ENCODE measurements at places on chromosomes 1 and 21. TPM values are rescaled to one million over a fixed set of nuclear protein-coding genes. Genes with fewer than 3 reads are reported as not detected.
A peak's percentile ranks its signal among the peaks of the same experiment; 100 is the strongest.

Gene ANKRD65
- total RNA-seq = 0.17 TPM

Gene LYPD8
- total RNA-seq = not detected

Gene VANGL2
- 0.28 TPM for total RNA-seq

Gene CACNA1S
- not detected for total RNA-seq

Gene COL8A2
- total RNA-seq = 0.07 TPM

- DNase-seq = no peak
Observed at GRCh38 chr1:42680921-42681683, 1.1 kb upstream of the YBX1 start.

GRCh38 chr1:9073143-9073542 is 3.7 kb upstream of the SLC2A5 start:
- DNase-seq = no peak

DNA sequence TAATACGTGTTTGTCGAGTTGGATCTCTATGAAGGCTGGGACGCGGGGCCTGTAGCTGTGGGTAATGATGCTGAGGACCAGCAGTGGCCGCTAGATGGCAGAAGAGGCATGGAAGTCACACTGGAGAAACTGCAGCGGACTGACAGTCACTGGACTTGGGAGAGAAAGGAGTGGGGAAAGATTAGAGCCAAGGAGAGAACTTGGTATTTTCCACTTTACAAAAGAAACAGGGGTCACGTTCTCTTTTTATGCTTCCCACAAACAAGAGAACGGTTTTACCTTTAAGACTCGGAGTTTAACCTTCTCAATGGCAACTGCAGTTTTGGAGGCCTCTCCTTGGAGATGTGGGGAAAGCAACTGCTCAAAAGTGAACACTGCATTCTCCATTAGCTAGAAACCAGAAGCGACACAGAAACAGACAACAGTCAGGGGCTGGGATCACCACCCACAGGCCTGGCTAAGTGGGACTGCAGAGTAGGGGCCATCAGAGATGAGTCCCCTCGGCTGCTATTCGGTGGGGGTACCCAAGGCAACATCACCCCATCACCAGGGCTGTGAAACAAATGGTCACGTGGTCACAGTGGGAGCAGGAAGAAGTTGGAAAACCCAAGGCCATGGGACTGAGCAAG is 51.1 kb upstream of the EDEM3 start:
- peak; percentile 85 for DNase-seq

DNA sequence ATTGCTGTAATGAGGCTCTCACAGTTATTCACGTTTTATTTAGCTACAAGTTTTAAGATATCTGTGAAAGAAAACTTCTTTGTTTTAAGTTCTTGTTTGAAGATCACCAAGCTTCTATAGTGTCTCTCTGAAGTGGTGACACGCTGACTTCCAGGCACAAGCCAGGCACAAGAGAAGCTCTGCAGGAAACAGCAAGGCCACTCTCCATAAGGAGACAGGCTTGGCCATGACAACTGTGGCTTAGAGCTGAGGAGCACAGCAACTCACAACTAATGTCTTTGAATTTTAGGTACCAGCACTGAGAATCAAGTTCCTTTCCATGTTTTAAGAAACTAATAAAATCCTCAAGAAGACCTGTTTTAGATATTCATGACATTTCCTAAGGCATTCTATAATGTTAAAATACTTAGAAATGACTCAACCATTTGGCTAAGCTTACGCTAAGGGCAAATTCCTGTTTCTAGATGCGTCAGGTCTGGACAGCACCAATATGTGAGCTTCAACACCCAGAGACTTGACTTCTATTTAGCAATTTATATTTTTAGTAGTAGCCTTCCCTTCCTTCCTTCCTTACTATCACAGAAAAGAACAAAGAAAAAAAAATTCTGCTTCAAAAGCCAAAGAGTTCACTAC is 40.2 kb downstream of the APP start:
- DNase-seq = no peak

DNA sequence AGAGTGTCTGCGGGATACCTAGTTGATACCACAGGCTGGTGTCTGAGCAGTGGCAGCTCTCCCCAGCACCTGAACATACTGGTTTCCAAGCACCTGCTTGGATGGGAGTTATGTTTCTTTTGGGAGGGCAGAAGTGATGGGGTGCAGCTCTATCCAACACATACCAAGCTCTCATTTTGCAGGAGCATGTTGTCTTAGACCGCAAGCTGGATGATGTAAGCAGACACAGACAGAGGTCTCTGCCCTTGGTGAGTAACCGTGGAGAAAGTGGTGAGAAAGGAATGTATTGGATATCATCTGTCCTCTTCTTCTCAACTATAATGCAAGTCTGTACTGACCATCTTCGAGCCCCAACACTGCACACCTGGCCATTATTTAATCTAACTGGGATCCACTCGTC is 37.4 kb downstream of the ZNF496 start:
- DNase-seq = no peak

DNA sequence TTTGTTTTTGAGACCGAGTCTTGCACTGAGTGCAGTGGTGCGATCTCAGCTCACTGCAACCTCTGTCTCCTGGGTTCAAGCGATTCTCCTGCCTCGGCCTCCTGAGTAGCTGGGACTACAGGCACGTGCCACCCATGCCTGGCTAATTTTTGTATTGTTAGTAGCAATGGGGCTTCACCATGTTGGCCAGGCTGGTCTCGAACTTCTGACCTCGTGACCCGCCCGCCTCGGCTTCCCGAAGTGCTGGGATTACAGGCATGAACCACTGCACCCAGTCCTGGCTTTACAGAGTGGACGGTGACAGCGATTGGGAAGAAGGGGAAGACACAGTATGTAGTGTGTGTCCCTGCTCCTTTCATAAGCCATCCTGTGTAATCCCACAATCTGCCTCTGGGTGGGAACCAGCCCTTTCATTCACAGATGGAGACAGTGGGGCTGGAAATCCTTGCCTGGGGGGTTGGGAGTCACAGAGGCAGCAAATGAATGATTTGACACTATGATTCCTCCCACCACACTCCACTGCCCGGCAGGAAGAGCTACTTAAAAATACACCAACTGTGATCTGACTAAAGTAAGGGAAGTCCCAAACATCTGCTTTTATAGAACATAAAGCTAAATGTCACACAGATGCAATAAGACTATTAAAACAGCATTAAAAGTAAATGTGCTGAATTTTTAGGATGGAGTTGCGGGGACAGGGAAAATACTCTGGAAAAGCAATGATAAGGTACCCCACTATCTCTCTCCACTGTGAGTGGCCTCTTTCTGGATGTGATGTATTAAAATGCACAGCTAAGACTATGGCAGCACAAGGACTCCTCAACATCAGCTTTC is 4.5 kb downstream of the PARP1 start:
- DNase-seq = no peak

DNA sequence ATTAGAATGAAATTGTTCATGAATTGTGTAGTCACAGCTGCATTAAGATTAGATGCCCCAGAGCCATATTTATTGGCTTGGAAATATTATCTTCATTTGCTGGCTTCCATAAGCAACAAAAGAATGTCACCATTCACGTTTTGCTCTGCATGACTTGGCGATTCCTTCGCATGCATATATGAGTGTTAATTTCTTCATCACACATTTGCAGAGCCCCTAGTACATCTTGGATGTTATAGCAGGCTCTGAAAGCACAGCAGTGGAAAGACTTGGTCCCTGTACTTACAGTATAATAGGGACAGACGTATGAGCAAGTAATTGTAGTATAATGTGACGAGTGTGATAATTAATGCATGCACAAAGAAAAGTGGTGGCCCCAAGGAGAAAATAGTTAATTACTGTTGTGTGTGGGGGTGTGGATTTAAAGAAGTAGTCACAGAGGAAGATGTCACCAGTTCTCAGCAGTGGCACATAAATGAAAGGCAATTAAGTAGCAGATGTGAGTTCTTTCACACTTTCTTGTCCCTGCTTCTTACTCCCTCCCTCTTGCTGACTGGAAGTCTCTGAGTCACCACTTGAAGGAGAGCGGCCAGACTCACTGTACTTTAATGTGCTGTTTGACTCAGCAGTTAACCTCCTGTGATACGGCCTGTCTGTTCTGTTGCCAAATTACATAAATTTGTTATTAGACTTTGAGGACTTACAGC is 21.0 kb downstream of the S100A10 start:
- DNase-seq = peak; percentile 43

GRCh38 chr1:240190881-240191401 is 99.3 kb downstream of the FMN2 start:
- peak; percentile 14 for DNase-seq

DNA sequence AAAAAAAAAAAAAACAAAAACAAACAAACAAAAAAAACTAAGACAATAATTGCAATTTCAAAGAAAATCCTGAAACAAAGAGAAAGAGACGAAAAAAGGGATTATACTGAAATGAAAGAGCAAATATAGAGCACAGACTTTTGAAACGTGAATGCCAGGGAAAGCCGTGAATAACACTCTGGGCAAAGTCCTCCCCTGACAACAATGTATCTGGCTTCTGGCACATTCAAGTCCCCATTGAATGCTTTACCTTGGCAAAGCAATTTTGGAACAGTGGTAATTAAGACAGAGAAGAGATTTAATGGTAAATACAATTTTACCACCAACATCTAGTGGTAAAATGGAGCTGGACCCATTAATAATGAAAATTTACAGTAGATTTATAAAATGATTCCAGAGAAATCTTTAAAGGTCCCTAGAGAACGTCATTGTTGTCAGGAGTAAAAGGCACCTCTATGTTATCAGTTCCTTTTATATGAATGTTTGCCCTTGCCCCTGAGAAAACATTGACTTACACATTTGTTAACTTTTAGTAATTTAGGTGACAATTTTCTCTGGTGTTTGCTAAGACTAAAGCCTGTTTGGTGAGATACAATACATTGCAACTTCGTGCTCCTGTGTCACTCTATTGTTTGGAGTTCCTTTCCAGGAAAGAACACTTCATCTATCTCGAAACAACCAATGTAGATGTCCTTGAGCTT is 89.7 kb downstream of the GREM2 start:
- DNase-seq = no peak

- no peak for DNase-seq
Observed at GRCh38 chr1:235974616-235975015, 90.3 kb downstream of the NID1 start.

DNA sequence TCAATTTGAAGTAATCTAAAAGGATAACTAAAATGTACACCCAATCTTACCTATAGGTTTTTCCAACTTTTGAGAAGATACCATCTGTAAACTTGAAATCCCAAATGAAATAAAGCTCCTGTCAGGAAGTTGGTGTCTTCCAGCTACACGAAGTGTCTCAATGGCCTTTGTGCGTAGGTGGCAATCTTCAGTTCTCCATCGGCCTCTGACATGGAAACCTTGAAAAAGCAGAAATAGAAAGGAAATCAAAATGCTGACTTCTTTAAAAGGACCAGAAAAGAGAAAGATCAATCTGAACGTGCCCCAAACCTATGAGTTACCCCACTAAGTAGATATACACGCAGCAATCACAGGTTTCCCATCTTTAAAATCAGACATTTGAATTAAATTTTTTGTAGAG is 10.0 kb downstream of the MKNK1 start:
- DNase-seq = no peak

GRCh38 chr1:110091791-110092190 is 20.5 kb upstream of the UBL4B start:
- DNase-seq = no peak

DNA sequence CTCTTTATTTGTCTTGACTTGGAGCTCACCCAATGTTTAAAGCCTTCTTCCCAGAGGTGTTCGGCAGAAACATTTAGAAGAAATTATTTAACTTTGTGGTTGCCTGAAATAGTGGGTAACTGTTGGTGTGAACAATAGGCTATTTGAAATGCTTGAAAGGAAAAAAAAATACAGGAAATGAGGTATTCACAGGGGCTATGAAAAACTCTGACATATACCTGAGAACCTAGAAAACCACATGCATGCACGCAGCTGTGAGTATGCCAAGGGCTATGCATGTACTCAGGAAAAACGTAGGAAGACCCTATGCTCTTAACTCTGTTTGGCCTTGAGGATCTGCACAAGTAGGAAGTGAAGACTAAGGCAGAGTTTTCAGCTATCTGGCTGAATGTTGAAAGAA is 16.4 kb upstream of the RNF186 start:
- no peak for DNase-seq

- no peak for DNase-seq
Observed at GRCh38 chr21:39313042-39313570, 326 bp downstream of the BRWD1 start.

- no peak for DNase-seq
Observed at GRCh38 chr1:241918879-241919278, 38.7 kb upstream of the BECN2 start.

- no peak for DNase-seq
Observed at GRCh38 chr1:2592672-2593071, 6.1 kb downstream of the PRXL2B start.

GRCh38 chr1:32742199-32742947 is 39.8 kb upstream of the SYNC start:
- DNase-seq = no peak

DNA sequence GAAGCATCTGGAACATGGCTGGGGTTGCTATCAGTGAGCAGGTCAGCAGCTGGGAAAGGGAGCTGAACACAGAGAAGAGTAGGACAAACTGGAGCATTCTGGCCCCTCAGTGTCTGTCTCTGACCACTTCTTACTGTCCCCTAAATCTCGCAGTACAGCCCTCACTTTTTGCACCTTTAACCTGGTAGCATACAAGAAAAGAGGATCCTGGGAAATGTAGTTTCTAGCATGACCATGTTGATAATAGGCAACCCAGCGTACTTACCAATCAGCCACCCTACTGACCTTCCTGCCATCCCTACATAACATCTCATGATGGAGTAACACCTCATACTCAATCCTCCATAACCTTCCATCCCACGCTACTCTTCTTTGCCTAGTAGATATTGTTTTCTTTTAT is 99.1 kb upstream of the RAVER2 start:
- no peak for DNase-seq

DNA sequence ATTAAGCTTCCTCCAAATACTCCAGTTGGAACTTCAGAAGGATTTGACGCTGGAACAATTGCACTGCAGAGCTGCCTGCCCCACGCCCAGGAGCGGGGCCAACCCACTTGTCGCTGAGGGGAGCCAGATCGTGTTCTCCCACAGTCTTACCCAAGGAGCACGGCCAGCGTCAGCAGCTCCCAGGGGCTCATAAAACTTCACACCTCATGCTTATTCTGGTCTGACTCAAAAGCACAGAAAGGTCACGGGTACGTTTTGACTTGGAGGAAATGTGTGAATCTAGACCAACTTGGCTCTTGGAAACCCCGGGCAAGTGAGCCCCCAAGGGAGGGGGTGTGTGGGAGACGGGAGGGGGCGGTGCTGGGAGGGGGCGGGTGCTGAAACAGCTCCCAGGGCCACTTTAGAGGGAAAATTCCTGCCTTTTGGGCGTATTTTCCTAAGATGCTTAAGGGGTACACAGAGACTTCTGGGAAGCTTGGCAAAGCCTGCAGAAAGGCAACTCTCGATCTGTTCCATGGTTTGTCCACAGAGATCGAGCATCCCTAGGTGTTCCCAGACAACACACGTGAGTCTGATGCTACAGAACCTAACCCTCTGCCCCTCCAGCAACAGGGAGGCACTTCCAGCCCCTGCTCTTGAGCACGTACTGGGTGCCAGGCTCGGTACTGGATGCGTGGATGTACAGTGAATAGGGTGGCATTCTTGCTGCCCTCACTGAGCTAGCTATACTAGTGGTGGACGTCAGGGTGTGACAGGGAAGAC is 98.9 kb downstream of the DHRS3 start:
- DNase-seq = peak; percentile 70
